Activated CD8-positive, alpha-beta memory T cell treated with anti-CD3 and anti-CD28 coated beads, Interleukin-2, amount 10 ng/mL, durations not matched to agents 7 days and 5 days (primary cell): ENCODE measurements at places on chromosomes 6 and 20.

GRCh38 chr20:3871550-3872265, 17.5 kb upstream of the PANK2 start:
- DNase-seq: no peak

DNA sequence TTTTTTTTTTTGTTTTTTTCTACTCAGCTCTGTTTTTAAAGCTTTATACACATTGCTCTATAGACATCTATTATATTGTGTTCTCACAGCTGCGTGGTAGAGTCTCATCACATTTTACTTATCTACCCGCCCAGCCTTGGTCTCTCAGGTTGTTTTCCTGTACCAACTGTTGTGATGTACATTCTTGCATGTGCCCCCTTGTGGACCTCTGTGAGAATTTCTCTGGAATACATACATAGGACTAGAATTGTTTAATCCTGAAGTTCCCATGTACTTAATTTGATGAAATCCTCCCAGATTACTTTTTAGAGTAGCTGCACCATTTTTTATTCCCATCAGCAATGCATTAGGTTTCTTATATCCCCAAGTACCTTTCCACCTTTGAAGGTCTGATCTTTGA, 40.4 kb upstream of the TINAG start:
- no peak for DNase-seq

GRCh38 chr6:166905505-166906134, 50.7 kb downstream of the RNASET2 start:
- DNase-seq: no peak

DNA sequence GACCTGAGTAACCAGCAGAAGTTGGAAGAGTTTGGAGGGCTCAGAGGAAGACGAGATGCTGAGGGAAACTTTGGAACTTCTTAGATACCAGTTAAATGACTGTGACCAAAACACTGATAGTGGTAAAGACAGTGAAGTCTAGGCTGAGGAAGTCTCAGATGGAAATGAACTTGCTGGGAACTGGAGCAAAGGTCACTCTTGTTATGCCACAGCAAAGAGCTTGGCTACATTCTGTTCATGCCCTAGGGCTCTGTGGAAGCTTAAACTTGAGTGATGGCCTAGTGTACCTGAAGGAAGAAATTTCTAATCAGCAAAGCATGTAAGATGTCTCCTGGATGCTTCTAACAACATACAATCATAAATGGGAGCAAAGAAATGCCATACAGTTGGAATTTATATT, 24.7 kb downstream of the WDR27 start:
- DNase-seq: no peak

DNA sequence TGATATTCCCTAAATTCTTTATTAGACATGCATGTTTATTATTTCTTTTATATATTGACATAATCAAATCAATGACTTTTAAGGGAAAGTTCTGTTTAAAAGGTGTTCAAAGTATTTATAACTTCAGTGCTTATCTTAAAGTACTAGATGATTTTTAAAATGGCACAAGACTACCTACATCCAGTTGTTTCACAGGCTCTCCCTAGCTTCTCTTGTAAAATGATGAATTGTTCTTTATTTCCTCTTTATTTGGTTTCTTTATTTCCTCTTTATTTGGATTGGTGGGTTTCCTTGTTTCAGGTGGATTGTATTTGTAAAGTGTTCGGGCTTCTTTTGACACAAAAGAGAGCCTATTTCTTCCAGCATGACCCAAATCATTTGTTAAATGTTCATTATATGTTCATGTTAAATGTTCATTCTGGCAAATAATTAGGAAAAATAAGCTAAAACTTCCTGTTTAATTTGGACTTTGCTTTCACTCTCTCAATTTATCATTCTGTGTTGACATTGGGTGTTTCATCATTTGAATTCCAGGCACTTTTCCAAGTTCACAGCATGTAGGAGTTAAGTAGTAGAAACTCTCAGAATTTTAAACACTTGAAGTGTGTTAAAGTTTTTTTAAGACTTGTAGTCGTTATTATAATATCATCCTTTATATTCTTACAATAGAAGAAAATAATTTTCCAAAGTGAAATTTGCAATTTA, 24.6 kb downstream of the MLIP start:
- DNase-seq: no peak

- DNase-seq: no peak
These were observed 3.0 kb downstream of the SLC25A27 start for GRCh38 chr6:46655803-46656202.

- no peak for DNase-seq
These were observed 969.2 kb upstream of the SLC35B3 start for GRCh38 chr6:9404351-9405146.

DNA sequence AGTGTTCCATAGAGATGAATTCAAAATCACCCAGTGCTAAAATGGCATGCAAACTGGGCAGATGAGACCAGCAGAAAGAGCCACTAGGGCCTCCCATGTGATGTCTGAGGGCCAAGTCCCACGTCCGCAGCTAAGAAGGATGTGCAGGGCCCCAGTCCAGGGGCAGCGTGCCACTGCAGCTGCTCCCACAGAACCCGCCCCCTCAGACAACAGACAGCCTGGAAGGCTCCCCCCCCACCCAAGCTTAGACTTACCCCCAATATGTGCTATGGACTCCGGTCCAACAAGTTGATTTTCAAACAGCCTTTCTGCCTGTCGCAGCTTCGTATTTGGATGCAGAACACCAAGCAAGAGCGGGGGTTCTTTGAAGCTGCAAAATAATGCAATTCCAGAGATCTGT, 14.0 kb downstream of the APMAP start:
- DNase-seq: no peak

GRCh38 chr6:15283986-15284361, 38.1 kb downstream of the JARID2 start:
- DNase-seq: no peak

GRCh38 chr6:142474531-142475289, 172.9 kb downstream of the ADGRG6 start:
- no peak for DNase-seq

- DNase-seq: peak; percentile 69
These were observed 77.7 kb upstream of the CLDN20 start for GRCh38 chr6:155186052-155186658.

GRCh38 chr20:62156592-62157386, 13.2 kb downstream of the SS18L1 start:
- peak; percentile 77 for DNase-seq

DNA sequence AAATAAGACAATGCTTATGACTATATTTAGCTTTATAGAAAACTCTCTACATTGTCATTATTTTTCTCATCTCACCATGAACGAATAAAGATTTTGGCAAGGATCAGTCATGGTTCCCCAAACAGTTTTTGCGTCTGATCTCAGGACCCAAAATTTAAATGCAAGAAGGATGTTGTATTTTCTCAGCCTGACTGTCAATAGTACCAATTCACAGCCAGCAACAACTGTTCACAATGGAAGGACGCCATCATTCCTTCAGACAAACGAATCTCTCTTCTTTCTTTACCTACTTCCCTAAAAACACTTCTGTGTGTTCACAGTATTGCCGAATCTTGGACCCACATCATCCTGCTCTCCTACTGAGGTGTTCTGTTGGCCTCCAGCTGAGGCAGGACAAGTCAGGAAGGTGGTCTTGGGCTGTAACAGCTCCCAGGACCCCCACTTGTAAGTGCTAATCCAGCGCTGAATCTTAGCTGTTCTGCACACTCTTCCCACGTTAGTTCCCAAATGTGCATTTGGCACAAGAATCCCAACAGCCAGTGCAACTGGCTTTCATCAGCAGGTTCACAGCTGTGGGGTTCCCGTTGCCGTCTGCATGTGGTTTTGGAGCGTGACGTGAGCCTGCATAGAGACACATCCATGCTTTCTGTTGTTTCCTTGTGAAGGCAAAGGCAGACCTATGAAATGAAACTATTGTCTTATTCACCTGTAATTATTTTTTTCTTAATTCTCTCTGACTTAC, 600.0 kb downstream of the QKI start:
- DNase-seq: no peak
